ENCODE measurements at places on chromosomes 7 and 10.
A peak's percentile ranks its signal among the peaks of the same experiment; 100 is the strongest.

DNA sequence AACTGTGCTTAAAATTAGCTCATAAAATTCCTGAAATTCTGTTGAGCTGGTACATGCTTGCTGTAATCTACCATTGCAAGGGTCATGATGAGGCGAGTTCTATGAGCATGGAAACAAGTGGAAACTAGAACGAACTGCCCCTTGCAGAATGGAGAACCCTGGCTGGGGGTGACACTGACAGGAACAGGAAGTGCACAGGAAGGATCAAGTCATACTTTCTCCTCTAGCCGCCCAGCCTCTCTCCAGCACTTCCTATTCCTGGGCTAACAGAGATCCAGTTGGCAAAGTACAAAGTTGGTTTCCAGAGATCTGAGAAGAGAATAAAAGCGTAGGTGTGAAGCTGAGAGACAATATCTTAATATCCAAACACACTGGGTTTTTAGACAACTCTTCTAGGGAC, 414.2 kb upstream of the PODXL start:
- no peak for DNase-seq

DNA sequence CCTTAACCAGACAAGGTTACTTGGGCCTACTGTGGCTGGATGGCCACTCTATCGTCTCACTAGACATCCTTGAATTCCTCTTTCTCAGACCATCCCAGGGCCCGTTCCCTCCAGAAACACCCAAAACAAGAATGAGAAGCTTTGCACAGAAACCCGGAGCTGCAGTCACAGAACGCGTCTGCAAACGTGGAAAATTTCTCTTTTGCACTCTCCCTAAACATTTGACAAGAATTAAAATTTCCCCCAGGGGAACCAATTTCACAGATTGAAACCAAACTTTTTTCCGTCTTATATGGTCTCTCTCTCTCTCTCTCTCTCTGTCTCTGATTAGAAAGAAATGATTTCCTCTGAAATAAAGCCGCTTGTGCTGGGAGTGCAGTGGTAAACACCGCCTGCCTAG, 120.7 kb downstream of the MKX start:
- DNase-seq, result no peak

GRCh38 chr10:6061056-6061455, 1.1 kb downstream of the IL2RA start:
- no peak for DNase-seq

DNA sequence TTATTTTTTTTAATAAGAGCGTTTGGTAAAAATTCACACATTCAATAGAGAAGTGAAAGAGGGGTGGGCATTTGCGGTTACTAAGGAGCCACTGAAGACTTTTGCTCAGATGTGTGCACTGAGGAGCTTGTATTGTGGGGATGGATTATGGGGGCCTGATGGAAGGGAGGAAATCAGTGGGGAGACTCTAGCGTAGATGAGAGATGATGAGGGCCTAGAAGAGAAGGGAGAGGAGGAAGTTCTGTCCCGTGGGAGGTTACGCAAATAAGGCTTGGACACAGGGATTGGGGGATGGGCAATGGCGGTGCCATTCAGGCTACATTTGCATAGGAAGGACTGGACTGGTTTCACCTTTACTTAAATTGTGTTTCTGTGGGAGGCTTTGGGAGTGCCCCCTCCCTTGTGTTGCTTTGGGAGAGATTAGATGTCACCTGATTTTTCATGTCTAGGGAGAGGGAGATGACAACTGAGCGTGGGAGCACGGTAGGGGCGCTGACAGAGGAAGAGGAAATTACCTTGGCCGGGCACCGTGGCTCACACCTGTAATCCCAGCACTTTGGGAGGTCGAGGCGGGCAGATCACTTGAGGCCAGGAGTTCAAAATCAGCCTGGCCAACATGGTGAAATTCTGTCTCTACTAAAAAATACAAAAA, 2.2 kb upstream of the HIP1 start:
- peak; percentile 67 for DNase-seq

DNA sequence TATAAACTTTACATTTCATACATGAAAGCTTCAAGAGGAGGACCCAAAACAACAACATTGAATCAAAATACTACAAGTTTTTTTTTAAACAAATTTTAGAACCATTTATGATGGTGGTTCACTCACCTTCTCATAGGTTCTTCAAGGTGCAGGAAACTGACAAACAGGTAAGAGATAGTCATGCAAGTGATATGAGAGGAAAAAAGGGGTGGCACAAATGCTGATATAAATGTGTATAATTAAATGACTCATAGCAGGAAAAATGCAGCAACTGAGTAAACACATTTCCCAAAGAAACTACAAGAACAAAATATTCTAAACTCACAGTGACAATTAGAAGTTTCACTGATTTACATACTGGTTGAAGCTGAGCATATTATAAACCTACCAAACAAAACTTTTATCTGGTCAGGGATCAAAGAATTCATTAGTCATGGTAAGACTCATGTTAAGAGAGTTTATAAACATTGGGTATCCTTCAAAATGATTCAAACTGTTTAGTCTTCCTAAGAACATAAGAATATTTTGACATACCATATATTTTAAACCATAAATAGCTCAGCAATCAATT, 14.1 kb downstream of the ZWINT start:
- DNase-seq, result no peak

- no peak for DNase-seq
Observed at GRCh38 chr7:20226860-20227259, 9.7 kb upstream of the MACC1 start.

DNA sequence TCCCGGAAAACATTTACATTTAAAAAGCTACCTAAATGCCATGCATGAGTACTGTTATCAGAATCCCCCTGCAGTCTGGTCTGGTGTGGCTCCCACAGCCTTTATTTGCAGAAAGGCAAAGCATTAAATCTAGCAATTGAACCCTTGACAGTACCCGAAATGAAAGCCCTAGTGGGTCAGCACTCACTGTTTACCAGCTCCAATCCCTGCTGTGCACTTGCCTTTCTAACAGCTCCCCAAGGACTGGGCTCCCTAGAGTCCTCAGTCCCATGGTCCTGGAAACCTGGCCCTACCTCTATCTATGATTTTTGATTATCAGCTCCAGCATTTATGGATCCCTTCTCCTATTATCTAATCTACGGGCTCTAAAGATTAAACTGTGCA, 1.9 kb upstream of the MACC1 start:
- DNase-seq, result no peak

DNA sequence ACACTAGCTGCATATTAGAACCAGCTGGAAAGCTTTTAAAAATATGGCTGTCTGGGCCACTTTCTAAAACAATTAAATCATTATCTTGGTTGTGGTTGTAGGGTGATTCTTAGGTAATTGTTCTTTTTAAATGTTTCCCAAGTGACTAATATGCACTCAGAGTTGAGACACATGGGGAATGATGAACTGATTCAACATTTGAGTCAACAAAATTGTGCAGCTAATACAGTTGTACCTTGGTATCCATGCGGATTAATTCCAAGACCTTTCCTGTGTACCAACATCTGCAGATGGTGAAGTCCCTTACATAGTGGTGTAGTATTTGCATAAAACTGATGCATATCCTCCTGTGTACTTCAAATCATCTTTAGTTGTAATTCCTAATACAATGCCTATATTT, 242.2 kb downstream of the ATRNL1 start:
- DNase-seq, result no peak

DNA sequence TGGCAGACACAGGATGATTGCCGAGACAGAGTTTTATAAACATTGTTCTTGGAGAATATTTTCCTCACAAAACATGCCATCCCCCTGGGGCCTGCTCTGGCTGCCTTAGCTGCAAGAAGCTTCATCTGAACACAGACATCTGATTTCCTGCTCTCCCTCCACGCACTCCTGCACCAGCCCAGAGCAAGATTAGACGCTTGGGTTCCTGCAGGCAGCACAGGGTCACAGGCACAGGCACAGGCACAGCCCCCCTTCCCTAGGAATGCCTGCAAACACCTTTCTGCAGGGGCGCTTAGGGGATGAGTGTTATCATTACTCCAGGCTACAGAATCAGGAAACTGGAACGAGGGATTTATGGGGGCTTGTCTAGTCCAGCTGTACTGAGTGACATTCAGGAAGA, 450.3 kb downstream of the GRID1 start:
- peak; percentile 28 for DNase-seq

DNA sequence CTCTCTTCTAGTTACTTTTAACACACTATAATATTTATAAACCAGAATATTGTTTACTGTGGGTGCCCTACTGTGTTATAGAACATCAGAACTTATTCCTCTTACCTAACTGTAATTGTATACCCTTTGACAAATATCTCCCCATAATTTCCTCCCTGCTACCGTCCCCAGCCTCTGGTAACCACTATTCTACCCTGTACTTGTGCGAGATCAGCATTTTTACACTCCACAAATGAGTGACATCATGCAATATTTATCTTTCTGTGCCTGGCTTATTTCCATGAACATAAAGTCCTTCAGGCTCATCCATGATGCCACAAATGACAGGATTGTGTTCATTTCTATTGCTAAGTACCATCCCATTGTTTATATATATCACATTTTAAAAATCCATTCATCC, 139.8 kb upstream of the RSU1 start:
- DNase-seq, result no peak

DNA sequence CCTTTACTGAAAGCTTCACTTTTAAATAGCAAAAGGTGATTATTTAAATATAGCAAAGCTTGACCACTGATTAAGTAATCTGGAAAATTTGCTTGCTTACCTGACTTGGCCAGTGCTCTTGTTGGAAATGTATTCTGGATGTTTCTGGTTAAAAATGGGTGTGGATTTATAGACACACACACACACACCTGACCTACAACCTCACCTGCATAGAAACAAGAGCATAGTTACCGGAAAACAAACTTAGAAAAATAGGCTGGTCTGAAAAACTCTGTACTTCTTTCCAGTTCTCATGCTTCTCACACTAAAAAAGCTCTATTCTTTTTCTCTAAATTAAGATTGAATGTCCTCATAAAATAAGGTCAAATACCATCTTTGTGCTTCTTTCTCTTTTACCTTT, at the start of gene AGR3:
TSS of gene AGR3 (minus strand) at position 140 of the 400 bp plus-strand sequence. CDS start 3,365 bp downstream, outside the sequence.
- peak; percentile 42 for DNase-seq

DNA sequence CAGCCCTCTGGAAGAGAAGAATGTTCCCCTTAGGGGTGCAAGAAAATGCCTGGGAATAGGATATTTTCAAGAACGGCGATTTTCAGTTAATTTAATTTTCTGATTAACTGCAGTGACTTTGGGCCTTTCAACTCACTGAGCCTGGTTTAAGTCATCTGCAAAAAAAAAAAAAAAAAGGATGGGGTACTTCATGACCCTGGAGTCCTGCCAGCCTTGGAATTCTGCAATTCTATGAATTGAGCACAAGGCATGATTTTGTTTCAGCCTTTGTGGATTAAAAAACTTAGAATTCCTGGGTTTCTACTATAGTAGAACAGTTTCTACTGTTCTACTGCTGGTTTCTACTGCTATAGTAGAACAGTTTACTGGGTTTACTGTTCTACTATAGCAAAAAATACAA, 58.3 kb upstream of the CALD1 start:
- DNase-seq, result no peak

DNA sequence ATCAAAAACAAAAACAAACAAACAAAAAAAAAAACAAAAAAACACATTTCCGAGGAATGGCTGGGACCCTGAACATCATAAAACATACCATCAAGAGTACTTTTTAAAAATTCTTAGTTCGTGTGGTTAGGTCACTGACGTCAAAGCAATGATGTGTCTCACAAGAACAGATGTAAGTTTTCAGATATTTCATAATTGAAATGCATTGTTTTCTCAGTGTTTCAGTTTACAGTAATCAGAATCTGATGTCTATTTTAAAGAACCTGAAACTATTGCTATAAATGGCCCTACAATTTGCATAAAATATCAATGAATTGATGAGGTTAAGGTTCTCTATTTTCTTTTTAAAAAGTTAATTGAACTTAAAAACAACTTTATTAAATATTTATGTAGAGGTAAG, 103.7 kb upstream of the HGF start:
- no peak for DNase-seq

- DNase-seq, result no peak
Observed at GRCh38 chr10:122189185-122189584, 81.9 kb upstream of the BTBD16 start.

DNA sequence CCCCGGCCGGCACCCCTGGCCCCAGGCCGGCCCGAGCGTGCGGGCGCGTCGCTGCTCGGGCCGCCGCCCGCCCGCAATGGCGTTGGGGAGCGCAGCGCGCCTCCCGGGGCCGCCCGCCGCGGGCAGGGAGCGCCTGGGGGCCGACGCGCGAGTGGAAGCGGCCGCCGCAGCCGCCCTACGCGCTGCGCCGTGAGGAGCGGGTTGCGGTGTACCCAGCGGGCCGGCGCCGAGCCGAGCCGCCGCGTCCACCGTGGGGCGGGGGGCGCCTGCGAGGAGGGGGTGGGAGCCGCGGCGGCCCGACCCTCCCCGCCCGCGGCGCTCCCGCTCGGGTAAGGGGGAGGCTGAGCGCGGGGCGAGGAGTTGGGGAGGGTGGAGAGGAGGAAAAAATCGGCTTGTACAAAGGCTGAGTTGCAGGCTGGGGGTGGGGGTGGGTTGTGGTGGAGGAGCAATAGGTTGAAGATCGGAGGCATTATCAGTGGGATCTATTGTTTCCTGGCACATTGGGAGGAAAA, 473 bp downstream of the PPP1R9A start:
- no peak for DNase-seq

DNA sequence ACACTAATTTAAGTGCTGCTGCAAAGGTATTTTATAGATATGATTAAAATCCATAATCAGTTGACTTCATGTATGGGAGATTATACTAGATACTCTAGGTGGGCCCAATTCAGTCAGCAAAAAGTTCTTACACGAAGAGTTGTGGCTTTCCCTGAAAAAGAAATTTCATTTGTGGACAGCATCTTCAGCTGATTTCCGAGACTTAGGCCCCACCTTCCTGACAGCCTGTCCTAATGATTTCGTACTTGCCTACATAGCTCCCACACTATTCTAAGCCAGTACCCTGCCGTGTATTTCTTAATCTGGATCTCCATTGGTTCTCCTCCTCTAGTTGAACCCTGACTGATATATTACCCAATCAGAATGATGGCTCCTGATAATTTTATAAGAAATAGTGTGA, 297.9 kb downstream of the EXOC4 start:
- DNase-seq, result no peak

DNA sequence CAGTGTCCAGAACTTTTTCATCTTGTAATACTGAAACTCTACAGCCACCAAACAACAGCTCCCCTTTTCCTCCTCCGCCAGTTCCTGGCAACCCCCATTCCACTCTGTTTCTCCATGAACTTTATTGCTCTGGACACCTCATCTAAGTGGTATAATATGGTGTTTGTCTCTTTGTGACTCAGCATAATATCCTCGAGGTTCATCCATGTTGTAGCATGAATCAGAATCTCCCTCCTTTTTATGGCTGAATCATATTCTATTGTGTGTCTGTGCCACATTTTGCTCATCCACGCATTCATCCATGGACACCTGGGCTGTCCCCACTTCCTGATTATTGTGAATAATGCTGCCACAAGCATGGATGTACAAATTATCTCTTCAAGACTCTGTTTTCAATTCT, 124.4 kb upstream of the FGFR2 start:
- DNase-seq, result no peak

DNA sequence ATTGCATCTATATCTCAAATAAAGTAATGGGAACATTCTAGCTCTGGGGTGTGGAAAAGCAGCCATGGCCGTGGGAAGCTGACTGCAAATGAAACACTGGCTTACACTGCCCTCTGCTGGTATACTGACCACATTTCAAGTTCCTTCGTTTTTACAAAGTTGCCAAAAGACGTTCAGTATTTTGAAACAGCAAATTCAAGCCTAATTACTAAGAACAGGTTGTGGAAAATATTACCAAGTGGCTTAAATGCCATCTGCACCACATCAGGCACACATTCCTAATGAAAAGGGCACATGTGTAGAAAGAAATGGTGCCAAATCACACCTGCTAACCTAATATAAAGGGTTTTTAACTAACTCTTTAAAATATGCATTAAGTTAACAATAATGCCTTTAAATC, 83.9 kb downstream of the JAZF1 start:
- DNase-seq, result peak; percentile 65

Measured in renal pelvis (tissue), 12 donors.